ENCODE measurements at places on chromosomes 2 and 18. TPM values are rescaled to one million over a fixed set of nuclear protein-coding genes. Genes with fewer than 3 reads are reported as not detected.

- no peak for DNase-seq
Observed at GRCh38 chr18:34913837-34914661, 127.2 kb upstream of the MAPRE2 start.

DNA sequence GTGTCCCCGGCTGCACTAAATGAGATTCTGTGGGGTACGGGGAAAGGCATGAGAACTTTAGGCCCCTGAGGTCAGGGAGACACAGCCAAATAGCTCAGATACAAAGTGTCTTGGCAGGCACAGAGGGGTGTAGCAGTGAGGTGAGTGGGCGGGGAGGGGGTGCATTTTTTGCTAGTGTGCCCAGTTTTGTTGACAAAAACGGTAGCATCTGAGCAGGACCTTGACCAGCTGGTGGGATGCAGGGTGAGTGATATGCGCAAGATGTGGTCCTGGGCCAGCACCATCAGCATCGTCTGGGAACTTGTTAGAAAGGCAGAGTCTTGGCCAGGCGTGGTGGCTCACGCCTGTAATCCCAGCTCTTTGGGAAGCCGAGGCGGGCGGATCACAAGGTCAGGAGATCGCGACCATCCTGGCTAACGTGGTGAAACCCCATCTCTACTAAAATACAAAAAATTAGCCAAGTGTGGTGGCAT lies 127.3 kb upstream of the LGALSL start:
- no peak for DNase-seq

GRCh38 chr18:34787931-34788532 lies 77.9 kb downstream of the DTNA start:
- DNase-seq = peak; percentile 58

DNA sequence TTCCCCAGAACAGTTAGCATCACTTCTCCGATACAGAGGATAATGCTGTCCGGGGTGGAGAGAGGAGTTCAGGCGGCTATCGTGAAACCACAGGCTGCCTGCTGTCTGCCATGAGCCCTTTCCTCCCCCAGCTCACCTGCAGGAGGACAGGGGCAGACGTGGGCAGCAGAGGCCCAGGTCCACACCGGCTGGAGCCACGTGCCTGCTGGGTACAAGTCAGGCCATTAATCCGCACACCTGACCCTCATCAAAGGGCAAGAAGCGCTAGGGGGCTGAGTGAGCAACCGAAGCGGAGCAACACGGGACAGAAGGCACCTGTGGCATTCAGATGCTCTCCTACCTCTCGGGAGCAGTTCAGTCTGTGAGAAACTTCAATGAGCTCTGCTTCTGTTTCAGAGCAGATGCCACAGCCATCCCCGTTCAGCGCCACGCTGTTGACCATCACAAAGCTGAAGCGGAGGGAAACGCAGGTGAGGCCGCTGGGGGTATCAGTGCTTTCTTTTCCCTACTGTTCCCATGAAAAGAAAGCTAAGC lies 21.5 kb downstream of the MPPE1 start:
- no peak for DNase-seq

DNA sequence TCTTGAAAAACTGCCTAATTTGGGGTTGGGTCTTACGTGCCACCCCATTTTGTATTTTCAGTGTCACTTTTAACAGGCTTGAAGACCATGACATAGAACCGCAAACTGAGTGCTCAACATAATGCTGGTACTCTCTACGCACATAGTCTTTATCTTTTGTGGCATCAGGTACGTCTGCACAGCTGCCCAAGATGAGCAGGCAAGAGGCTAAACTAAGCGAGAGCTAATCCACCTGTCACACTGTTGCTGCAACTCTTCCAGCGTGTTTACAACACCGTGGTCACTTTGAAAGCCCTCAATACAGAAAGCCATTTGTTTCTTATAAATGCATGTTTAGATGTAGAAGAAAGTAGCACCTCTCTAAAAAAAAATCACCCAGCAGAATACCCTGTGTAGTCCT lies 270.0 kb upstream of the TCF4 start:
- DNase-seq = no peak

- no peak for DNase-seq
Observed at GRCh38 chr2:235500110-235500760, 6.4 kb downstream of the AGAP1 start.

Gene ALLC
- total RNA-seq = not detected

DNA sequence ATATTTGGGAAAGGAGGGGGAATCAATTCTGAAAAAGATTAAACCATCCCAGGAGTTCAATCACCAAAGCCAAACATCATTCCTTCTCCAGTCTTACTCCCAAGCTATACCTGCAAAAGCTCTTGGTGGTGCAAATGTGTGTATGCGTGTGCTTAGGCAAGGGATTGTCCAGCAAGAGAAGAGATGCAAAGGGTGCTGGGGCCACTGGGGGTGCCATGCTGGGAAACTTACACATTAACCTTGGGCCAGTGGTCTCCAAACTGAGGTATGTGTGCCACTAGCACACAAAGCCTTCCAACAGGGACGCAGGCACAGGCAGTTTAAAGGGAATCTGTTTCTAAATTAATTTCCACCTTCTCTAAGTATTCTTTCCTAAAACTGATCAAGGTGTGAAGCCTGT lies 307.9 kb downstream of the NBAS start:
- no peak for DNase-seq

DNA sequence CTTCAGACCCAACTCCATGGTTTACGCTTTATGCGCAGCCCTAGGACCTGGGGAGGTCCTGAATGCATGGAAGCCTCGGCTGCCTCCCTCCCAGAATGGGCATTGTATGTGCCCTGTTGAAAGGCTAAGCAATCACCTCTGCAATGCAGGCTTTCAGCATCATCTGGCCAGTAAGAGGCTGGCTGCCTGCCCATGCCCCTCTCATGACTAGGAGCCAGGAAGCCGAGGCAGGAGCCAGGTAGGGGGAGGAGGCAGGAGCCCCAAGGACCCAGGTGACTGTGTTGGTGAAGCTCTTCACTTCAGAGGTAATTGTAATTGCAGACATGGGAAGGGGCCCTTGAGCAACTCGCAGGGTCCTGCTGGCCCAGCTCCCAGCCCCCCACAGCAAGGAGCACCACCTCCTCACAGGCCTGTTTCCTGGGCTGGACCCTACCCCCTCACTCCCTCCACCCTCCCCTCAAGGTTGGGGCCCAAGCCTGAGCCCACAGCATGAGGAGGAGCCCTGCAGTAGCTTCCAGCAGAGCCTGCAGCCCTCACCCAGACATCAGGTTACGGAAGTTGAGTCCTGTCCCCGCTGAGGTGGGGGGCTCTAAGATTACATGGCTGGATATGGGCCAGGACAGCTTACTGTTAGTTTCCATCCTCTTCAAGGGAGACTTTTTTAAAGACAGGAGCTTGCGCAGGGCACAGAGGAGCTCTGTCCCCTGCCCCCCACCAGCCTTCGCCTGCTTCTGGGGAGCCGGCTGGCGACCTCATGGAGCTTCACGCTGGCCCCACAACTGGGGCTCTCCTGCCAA lies 21.9 kb downstream of the CRACDL start:
- DNase-seq = no peak

GRCh38 chr2:240479111-240479501 lies 43.6 kb downstream of the GPC1 start:
- DNase-seq = no peak

Gene SLC19A3
- total RNA-seq = not detected

DNA sequence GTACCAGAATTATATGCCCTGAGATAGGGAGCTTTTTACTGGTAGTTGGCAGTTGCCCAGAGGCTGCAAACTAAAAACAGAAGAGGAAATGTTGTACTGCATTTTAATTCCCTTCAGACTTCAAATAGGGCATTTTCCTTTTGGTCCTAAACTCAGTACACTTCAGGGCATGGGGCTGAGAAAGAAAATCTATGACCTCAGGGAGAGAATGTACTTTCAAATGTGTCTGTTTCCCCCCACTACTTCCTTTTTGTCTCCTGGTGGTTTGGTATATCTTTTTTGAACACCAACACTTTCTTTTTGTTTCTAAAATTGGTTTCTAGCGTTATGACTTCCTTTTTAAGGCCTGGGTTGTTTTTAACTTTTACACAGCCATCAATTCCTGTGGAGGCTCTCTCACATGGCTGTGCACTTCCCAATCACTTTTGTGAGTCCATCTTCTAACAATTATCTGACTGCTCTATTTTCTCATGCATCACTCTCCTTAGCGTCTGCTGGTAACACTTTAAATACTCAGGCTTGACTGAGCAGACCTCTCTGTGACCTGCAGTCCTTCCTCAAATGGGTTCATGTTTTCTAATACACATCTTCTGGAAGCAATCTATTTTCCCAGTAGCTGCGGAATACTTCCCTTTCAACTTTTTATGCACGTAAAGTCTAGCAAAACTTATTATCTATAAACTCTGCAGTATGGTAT lies 596.0 kb downstream of the LRP1B start:
- no peak for DNase-seq

DNA sequence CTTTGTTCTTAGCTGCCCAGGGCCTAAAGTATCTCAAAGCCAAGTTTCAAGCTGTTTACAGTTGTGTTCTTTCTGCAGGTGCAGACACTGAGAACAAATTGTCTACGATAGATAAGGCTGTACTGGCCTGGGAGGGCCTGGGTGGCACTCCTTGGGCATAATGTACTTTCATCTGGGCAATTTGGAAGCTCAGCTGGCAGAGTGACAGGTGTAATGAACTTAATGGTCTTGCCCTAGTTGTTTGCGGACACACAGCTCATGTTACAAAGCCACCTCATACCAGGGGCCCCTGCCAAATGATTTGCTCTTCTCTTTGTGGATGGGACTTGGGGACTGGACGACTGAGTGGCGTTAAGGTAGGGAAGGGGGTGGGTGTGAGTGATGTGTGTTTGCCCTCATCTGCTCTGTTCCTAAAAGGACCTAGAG lies 4.3 kb downstream of the LDLRAD4 start:
- DNase-seq = no peak

DNA sequence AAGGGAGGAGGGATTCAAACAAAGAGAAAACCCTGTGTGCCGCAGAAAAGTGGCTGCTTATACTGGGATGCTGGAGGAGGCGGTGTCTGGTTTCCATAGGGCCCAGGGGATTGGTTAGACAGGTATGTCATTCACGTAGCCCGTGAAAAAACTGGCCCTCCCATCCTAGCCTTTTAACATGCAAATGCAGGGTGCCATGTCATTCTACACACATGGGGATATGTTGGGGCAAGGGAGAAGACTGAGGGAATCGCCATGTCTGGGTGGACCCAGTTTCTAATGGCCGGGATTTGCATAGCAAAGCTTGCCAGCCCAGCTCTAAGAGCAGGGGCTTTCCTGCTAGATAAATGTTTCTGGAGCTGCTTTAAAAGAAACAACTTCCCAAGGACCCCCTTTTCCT lies 8.2 kb upstream of the RNU2-63P start:
- no peak for DNase-seq

GRCh38 chr2:186256540-186256939 lies 229.5 kb upstream of the ZC3H15 start:
- no peak for DNase-seq

GRCh38 chr2:12192762-12193161 lies 446.3 kb downstream of the LPIN1 start:
- DNase-seq = no peak

DNA sequence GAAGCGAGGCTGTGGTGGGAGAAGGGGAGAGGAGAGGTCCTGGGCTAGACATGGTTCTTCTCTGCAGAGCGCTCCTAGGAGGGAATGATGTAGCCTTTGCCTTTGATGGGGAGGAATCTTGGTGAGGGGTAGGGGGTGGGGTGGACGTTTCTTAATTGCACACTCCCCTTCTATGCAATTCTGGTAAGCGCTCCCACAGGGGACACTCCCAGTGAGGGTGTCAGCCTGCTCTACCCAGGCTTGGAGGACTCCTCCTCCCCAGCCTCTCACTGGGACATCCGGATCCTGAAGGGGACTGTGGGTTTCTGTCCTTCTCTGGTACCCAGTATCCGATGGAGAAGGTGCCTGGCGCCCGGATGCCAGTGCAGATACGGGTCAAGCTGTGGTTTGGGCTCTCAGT lies 114.3 kb downstream of the DYSF start:
- no peak for DNase-seq

DNA sequence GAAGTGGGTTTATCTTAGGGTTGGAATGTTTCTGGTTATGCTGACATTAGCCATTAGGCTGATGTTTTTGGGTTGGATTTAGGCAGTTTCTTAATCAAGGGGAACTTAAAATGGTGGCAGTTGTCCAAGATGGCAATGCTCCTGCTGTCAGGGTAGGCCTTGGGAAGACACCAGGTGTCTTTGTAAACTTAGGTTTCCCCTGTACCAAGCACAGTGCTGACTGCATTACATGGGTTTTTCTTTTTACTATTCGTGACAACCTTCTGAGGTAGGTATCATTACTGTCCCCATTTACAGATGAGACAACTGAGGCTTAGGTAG lies 528 bp upstream of the ATG16L1 start:
- no peak for DNase-seq
